ENCODE measurements at places on chromosomes 4 and X.
A peak's percentile ranks its signal among the peaks of the same experiment; 100 is the strongest.

GRCh38 chr4:35739308-35739707 is 505.0 kb downstream of the ARAP2 start:
- no peaks in the 10 kb centered on the region for H3K36me3 ChIP-seq
- no peaks in the 10 kb centered on the region for H3K4me1 ChIP-seq
- H3K27ac ChIP-seq = no peak overlapping the region
- H3K4me3 ChIP-seq = no peak overlapping the region
- no peak for DNase-seq

- H3K4me1 ChIP-seq = no peaks in the 10 kb centered on the region
- H3K27ac ChIP-seq = no peak overlapping the region
- no peak for DNase-seq
- H3K27me3 ChIP-seq = no peaks in the 10 kb centered on the region
- H3K36me3 ChIP-seq = no peaks in the 10 kb centered on the region
- no peak overlapping the region for H3K4me3 ChIP-seq
These were observed 161.5 kb downstream of the SOX3 start for GRCh38 chrX:140343226-140343868.

DNA sequence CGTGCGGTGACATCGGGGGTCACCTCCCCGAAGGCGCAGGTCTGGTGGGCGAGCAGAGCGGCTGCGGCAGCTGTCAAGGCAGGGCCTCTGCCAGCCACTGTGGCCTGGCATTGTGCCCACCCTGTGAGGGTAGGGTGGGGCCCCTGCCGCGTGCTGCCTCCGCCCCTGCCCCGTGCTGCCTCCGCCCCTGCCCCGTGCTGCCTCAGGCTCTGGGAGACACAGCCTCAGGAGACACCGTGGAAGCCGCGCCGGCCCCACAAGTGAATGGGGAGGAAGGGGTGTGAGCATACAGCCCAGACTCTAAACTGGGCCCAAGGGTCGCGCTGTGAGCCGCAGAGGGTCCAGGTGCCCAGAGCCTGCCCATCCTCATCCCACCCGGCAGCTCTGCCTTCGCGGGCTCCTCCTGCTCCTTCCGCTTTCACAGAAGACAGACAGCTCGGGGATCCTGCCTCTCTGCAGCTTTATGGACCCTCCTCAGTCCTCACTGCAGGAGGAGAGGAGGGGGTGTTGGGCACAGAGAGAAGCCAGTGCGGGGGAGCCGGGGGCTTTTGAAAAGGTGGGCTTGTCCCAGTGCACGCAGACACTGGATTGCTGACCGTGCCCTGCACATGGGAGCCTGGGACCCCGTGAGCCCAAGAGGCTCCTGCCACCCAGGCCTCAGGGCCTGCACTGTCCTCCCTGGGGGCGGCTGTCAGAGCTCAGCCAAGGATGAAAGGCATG is 27.4 kb downstream of the PCGF3 start:
- peaks cover 42% of the 10 kb centered on the region for H3K36me3 ChIP-seq
- H3K27ac ChIP-seq = no peak overlapping the region
- H3K27me3 ChIP-seq = no peaks in the 10 kb centered on the region
- no peak for DNase-seq

- peaks cover 10% of the 10 kb centered on the region for H3K27me3 ChIP-seq
- peak; percentile 62 for DNase-seq
- H3K36me3 ChIP-seq = peaks cover 36% of the 10 kb centered on the region
- peak overlapping the region; percentile 90 for H3K4me3 ChIP-seq
- H3K4me1 ChIP-seq = peaks cover 55% of the 10 kb centered on the region
These were observed 4.2 kb upstream of the TMSB4X start for GRCh38 chrX:12970691-12971202.

GRCh38 chr4:115090483-115091075 is 22.8 kb downstream of the NDST4 start:
- no peaks in the 10 kb centered on the region for H3K36me3 ChIP-seq
- DNase-seq = no peak
- no peaks in the 10 kb centered on the region for H3K4me1 ChIP-seq
- no peak overlapping the region for H3K27ac ChIP-seq

DNA sequence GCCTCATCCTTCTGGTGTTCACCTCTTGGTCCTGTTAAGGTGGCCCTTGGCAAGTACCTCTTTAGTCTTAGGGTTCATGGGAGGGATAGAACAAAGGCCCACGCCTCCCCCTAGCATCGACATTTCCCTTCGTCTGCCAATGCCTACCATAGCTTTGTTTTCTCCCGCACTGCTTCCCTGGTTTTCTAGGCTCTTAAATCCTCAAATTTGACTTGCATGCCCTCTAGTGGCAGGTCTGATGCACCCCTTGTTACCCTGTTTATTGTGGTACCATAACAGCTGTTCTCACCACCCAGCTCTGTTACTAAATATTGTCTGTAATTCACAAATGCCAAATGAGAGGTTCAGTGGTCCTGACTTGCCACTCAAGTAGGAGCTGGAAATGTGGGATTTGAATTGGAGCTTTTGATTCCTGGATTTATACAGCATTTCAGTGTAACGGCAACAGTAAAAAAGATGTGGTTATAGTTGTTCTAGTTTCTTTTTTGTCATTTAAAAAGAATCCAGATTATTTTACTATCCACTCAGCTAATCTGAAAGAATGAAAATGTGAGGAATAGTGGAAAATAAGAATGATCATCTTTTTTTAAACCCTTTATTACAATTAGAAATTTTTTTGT is 100.1 kb downstream of the REPS2 start:
- no peak overlapping the region for H3K27ac ChIP-seq
- DNase-seq = peak; percentile 55
- H3K4me3 ChIP-seq = no peak overlapping the region
- no peaks in the 10 kb centered on the region for H3K27me3 ChIP-seq

GRCh38 chr4:99587803-99588202 is 13.2 kb downstream of the MTTP start:
- no peaks in the 10 kb centered on the region for H3K36me3 ChIP-seq
- H3K4me3 ChIP-seq = no peak overlapping the region
- H3K27me3 ChIP-seq = no peaks in the 10 kb centered on the region
- no peak for DNase-seq
- H3K4me1 ChIP-seq = no peaks in the 10 kb centered on the region
- H3K27ac ChIP-seq = no peak overlapping the region

- H3K4me1 ChIP-seq = no peaks in the 10 kb centered on the region
- no peak overlapping the region for H3K4me3 ChIP-seq
- H3K27ac ChIP-seq = no peak overlapping the region
- DNase-seq = no peak
These were observed 9.4 kb downstream of the INTU start for GRCh38 chr4:127642169-127642568.

Data from activated naive CD4-positive, alpha-beta T cell treated with anti-CD3 and anti-CD28 coated beads, Interleukin-2, amount 10 ng/mL, durations not matched to agents 7 days and 5 days (primary cell).